ENCODE measurements at places on chromosomes 11 and 22.
A peak's percentile ranks its signal among the peaks of the same experiment; 100 is the strongest.

DNA sequence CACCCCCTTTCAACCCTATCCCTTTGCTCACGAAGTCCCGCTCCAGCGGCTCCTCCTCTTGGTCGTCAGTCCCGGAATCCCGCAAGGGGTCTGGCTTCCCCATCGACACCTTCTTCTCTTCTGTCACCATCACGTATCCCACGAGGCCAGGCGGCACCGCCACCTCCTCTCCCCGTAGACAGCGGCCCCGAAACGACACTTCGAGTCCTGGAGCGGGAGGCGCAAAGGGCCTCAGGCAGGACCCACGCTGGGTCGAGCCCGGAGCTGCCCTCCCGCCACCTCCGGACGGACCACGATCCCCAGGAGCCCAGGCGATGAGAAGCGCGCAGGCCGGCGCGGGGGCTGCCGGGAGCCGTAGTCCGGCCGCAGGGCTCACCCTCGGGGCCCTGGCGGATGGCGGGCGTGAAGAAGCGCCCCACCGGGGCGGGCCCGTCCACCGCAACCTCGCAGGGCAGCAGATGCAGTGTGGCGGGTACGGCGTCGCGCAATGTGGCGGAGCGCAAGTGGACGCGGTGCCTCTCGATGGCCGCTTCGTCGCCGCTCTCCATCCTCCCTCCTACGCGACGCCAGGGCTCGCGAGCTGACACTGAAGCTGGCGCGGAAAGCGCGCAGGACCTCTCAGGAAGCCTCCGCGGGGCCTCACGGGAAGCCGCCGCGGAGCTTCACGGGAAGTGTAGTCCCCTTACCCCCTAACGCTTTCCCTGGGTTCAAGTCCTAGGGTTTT is at the start of gene RNASEH2C:
RNASEH2C (minus strand) TSS at position 588 of the 724 bp plus-strand sequence; CDS start at position 548, 40 bp downstream.
- DNase-seq = peak; percentile 91

GRCh38 chr22:21942407-21943343 is 10.0 kb downstream of the PPM1F start:
- peak; percentile 42 for DNase-seq

GRCh38 chr22:24247564-24248344 is 2.9 kb upstream of the GGT5 start:
- peak; percentile 67 for DNase-seq

- no peak for DNase-seq
Measured at GRCh38 chr11:123775289-123775688, 21.0 kb upstream of the OR6X1 start.

- DNase-seq = no peak
Measured at GRCh38 chr11:126722006-126722736, 278.4 kb downstream of the KIRREL3 start.

- DNase-seq = no peak
Measured at GRCh38 chr11:114109206-114110090, 49.9 kb downstream of the ZBTB16 start.

DNA sequence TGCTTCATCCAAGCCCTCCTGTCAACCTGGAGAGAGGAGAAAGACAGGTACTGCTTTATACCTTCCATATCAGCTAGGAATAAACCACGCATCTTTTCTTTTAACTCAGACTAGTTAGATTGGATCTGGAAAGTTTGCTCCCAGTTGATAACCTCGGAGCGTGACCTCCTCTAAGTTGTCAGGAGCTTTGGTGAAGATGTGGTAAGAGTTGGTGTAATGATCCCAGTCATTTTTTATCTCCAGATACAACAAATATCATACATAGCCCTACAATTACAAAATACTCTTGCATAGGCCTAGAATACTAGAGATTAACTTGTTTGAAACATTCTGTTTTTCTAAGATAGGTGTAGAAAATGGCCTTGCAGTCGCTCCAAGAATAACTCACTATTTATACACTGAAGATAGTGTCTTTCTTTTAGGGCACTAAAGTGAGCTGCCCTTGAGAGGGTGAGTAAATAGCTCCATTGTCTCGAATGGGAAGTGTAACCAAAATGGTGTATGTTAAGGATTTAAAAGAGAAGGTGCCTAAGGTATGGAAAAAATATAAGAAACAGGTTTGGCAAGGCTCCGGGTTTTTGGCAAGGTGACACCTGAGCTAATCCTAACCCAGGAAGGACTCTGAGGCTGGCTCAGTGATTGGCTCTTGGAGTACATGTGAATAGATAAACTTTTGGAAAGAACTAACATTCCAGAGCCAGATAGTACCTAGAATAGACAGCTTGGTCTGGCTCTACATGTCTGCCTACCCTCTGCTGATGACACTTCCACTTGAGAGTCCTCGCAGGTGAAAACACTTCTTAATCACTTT is 59.4 kb downstream of the GLYATL1 start:
- DNase-seq = no peak

DNA sequence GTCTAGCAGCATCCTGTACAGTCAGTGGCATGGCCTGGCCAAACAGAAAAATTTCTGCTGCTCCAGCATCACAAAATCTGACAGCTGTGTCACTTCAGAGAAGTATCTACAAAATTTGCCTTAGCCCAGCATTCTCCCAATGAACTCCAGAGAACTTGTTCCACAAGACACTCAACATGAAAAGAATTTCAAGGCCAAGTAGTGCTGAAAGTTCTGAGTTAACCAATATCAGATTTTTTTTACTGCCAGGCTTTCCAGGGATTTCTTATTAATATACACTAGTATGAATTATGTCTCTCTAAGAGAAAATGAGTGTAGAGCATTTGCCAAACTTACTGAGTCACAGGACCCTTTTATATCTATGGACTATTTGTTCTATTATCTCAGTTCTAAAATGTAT is 68.8 kb downstream of the OR5AK2 start:
- DNase-seq = no peak

DNA sequence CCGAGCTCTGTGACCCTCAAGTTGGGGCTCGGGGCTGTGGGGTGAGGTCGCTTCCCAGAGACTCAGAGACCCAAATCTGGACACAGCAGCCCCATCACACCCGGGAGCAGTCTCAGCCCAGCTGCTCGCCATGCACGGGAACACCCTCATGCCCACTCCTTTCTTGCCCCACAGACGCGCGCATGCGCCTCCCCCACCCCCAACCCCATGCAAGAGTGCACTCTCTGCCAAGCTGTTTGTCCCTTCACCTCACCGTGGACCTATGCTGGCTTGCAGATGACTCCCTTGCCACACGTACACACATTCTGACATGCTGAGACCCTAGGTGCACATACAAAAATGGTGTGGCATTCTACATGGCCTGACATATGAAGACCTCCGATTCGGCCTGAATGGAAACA is 478 bp upstream of the CD248 start:
- peak; percentile 82 for DNase-seq

DNA sequence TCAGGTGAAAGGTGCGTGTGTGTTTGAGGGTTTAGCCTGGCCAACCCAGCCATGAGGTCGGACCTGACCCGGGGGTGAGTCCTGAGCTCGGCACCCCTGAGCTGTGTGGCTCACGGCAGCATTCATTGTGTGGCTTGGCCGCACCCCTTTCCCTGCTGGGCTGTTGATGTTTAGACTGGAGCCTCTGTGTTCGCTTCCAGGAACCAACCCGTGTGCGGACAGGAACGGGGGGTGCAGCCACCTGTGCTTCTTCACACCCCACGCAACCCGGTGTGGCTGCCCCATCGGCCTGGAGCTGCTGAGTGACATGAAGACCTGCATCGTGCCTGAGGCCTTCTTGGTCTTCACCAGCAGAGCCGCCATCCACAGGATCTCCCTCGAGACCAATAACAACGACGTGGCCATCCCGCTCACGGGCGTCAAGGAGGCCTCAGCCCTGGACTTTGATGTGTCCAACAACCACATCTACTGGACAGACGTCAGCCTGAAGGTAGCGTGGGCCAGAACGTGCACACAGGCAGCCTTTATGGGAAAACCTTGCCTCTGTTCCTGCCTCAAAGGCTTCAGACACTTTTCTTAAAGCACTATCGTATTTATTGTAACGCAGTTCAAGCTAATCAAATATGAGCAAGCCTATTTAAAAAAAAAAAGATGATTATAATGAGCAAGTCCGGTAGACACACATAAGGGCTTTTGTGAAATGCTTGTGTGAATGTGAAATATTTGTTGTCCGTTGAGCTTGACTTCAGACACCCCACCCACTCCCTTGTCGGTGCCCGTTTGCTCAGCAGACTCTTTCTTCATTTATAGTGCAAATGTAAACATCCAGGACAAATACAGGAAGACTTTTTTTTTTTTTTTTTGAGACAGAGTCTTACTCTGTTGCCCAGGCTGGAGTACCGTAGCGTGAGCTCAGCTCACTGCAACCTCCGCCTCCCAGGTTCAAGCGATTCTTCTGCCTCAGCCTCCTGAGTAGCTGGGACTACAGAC is 53.9 kb upstream of the PPP6R3 start:
- DNase-seq = no peak

GRCh38 chr11:61328351-61328750 is 4.6 kb downstream of the DDB1 start:
- no peak for DNase-seq

- no peak for DNase-seq
Measured at GRCh38 chr11:85431319-85431718, 195.8 kb downstream of the DLG2 start.

GRCh38 chr11:132872211-132872610 is 660.1 kb downstream of the OPCML start:
- DNase-seq = no peak

DNA sequence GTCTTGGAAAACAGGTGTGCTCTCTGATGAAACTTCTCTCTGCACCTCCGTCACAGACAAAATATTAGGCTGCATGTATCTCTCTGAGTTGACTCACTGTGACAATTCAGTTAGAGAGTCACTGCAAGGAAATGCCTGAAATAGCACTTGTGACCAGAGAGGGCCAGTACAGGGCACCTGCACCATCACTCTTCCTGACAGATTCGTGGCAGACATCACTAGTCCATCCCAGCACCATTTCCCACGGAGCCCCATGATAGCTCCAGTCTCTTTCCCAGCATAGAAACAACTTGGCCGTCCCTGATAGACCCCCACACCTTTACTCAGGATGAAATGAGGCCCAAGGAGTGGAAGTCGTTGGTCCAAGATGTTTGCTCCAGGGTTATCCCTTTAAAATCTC is 73.3 kb upstream of the ISX start:
- DNase-seq = no peak

DNA sequence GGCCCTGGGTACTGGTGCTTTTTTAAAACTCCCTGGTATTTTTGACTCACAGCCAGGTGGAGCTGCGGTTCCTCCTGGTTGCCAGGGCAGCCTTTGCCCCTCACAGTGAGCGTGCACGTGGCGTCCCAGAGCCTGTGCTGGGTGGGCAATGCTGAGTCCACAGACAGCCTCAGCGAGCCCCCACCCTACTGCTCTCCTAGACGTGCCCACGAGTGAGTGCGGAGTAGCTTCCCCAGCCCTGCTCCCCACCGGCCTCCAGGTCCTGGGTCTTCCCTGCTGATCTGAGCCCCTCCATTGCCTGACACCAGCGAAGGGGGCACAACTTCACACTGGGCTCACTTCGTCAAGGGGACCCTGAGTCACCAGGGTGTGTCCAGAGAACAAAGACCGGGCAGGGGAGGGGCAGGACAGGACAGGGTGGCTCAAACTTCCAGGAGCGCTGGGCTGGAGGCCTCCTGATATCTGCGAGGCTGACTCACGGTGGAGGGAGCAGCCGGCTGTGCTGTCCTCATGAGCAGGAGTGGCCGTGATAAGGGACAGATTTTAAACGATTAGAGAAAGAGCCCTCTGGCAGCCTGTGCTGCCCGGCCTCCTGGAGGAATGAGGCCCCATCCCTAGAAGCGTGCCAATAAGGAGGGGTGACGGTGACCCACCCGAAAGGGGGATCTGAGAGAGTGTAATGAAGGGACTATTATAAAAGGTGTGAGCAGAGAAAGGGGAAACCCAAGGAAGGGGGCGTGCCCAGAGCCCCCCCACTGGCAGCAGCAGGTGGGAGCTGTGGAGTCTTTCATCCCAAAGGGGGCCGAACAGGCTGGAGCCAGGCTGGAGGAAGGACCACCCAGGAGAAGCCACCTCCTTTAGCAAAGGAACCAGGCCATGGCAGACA is 129.3 kb upstream of the FGF3 start:
- peak; percentile 14 for DNase-seq

DNA sequence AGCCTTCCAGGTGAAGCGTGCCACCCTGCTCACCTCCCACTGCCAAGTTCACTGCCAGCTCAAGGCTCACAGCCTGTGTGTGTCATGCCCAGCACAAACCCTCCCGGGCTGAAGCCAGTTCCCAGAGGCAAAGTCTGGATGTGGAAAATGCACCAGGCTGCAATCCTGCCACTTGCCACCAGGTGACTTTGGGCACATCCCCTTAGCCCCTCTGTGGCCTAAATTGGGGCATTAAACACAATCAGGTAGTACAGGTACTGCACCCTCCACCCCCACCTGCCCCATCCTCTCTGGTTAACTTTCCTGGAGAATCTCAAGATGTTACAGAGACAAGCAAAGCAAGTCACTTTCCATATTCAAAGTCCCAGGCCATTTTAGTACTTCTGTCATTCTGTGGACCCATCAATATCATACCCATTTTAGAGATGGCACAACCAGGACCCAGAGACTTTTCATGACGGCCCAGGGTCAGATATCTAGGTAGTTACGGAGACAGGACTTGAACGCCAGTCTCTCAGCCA is 1.8 kb upstream of the RASD2 start:
- DNase-seq = peak; percentile 54

DNA sequence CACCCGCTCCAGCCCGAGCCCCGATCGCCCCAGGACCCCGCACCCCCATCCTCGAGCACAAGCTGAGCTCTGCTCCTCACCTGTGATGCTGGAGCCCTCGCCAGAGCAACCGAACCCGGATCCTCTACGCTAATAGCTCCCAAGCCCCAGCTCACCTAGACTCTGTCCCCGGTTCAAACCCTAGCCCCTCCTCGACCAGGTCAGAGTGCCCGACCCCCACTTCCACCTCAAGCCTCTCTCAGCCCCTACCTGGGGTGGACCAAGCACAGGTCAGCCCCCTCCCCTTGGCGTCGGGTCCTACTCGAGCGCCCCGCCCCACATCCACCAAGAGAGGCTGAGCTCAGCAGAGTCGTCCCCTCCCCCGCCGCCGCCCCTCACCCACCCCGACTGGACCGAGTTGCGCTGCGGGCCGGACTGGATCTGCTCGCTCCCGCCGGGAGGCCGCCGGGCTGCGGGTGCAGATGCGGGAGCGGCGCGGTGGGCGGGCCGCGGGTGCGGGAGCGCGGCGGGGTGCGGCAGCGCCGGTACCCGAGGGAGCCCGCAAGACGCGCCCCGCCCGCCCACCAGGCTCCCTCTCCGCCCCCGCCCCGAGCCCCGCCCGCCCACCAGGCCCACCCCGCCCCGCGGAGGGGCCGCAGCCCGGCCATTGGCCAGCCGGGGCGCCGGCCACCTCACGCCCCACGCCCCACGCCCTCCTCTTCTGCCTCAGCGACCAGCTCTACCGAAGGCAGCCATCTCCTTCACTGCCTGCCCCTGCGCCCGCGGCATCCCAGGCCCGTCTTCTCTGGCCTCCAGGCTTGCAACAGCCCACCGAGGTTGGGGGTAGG is 577 bp upstream of the DKK3 start:
- no peak for DNase-seq

DNA sequence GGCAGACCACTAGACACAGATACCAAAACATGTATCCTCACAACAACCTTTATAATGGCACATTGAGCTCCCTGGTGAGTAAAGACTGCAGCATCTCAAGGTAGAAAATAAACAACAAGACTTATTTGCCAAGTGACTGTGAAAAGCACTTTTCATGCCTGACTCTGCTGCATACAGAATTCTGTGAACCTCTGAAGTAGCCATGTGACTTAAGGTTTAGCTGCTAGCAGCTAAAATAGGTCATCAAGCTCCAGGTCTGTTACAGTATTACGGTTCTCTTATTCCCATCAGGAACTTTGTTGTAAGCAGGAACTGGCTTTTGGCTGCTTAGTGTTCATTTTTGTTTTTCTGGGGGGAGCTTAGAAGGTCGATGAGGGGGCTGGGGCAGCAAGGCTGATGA is 139.4 kb downstream of the PAX6 start:
- DNase-seq = no peak

- no peak for DNase-seq
Measured at GRCh38 chr11:74460481-74461154, 6.7 kb downstream of the KCNE3 start.

GRCh38 chr11:7552666-7553065 is 38.9 kb downstream of the PPFIBP2 start:
- no peak for DNase-seq

All from activated CD8-positive, alpha-beta T cell treated with anti-CD3 and anti-CD28 coated beads for 36 hours (primary cell).